ENCODE measurements at places on chromosomes 1 and 21.

DNA sequence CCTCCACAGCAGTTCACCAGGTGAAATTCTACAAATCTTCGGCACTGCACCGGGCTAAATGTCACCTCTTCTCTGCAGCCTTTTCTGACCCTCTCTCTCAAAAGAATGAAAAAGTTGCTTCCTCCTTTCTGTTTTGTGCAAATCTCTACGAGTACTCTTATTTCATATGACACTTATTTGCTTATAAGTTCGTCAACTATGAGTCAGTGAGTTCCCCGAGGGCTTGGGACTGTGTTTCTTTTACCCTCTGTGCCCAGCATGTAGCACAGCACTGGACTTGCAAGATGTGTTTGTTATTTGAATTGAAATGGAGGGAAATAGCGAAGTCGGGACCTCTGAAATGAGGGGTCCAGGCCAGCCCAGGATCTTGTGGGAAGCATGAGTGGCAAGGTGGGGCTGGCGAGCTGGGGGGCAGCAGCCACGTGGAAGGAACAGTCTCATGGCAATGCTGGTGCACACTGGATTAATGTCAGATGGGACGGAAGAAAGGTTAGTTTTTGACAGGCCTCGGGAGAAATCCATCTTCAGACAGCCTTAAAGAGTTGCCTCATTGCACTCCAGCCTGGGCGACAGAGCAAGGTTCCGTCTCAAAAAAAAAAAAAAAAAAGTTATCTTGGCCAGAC, 6.2 kb downstream of the SLC6A9 start:
- no peak for DNase-seq

GRCh38 chr1:40582116-40582515, 50.7 kb downstream of the ZNF684 start:
- DNase-seq: peak; percentile 69

DNA sequence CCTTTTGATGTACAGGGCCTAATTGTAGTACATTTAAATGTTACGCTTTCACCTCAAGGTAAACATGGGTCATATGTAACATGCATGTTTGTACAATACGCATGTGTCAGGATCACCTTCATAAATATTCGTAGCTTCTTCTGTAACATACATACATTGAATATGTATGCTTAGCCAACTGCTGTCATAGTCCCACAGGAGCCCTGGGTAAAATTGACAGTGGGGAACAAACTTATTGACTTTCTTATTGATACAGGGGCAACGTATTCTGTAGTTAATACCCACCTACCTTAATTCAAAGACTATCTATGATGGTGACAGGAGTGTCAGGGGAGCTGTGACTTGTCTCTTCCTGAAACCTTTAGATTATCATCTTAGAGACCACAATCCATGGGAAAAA, 3.7 kb upstream of the REN start:
- no peak for DNase-seq

DNA sequence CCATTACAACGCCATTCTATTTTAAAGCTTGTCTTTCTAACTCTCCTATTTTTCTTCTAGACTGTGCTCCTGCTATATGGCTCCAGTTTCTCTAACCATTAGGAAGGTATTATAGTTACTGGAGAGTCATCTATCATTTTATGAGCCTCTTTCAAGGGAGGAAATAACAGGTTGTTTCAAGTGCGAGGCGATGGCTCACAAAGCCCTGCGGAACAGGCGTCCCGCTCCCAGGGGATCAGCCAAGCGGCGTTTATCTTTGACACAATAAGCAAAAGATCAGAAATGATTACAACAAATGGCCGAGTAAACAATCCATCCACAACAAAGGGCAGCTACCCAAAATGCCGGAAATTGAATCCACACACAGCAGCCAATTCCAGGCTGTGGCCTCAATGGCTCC, 249.5 kb upstream of the POU3F1 start:
- DNase-seq: no peak

- DNase-seq: no peak
Observed at GRCh38 chr1:242556276-242556675, 31.8 kb upstream of the PLD5 start.

- DNase-seq: no peak
Observed at GRCh38 chr21:42242611-42243010, 23.7 kb downstream of the ABCG1 start.

DNA sequence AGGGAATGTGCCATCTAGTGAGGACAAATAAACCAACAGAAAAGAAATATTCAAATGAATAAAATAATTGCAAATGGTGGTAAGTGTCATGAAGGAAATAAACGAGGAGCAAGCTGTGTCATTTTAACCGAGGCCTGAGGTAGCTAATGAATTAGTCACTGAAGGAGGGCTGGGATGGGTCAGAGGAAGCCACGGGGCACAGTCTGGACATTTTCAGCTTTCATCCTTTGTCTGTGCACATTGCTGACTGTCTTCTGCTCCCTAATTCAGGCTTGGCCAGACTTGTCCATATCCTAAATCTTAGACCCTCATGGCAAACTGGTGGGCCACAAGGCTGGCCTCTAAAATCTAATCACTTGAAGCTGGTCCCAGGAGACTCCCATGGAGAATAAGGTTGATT, 138.4 kb downstream of the RHOU start:
- no peak for DNase-seq

- DNase-seq: peak; percentile 83
Observed at GRCh38 chr1:26993237-26994019, at the start of gene TRNP1. Gene TRNP1, plus strand, starts transcription at chr1:26993692. Its CDS starts 95 bp downstream, at chr1:26993787.

DNA sequence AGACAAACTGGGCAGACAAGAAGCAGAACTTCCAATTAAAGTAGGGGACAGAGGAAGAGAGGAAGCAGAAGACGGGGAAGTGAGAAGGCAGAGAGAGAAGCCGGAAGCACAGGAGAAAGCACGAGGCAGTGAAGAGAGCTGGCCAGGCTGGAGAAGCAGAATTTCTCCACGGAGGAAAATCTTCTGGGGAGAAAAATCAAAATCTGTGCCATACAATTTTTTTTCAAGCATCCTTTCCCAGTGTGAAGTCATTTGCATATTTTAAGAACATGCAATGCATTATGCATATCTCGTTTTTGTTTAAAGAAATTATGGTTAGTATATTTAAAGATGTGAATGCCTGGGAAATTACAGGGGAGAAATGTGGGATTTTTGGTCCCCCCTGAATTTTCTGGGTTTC, 7.3 kb upstream of the CAMK2N1 start:
- DNase-seq: no peak

GRCh38 chr1:171296897-171297296, 17.1 kb upstream of the FMO4 start:
- DNase-seq: peak; percentile 11

DNA sequence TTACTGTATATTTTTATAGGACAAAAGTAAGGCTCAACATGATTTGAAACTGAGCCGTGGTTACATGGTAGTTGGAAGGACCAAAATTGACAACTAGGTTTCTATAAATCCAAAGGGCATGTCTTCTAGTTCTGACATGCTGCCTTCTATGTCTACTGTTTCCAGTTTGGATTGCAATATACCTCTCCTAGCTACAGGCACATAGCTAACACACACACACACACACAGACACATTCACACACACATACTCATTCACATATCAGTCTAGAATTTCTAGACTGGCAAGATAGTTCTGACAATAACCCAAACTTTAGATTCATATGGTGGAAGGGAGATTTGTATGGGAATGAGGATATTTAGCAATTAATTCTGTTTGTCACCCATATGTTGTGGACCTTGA, 544.8 kb upstream of the CAMK1G start:
- DNase-seq: peak; percentile 9

DNA sequence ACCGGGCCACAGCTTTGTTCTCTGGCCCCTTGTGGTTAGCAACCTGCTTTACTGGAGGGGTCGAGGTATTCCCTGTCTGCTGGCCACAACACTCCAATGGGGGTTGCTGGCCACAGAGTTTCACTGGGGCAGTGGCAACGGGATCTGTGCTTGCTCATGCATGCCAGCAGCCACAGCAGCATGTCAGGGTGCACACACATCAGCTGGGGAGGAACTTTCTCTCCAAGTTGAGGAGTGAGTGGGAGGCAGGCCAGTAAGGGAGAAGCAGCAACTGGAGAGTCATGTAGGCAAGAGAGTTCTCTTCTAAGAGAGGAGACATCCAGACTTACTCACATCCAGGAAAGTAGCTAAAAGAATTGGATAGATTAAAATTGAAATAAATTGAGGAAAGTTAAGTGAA, 38.0 kb downstream of the SAMD13 start:
- no peak for DNase-seq

- no peak for DNase-seq
Observed at GRCh38 chr1:234768171-234768568, 158.2 kb upstream of the IRF2BP2 start.

GRCh38 chr1:91455896-91456295, 44.8 kb upstream of the CDC7 start:
- DNase-seq: no peak

- DNase-seq: no peak
Observed at GRCh38 chr1:51669816-51670215, 52.9 kb downstream of the OSBPL9 start.

All from fibroblast of skin of right biceps (primary cell).